ENCODE measurements at places on chromosomes 4 and X.

DNA sequence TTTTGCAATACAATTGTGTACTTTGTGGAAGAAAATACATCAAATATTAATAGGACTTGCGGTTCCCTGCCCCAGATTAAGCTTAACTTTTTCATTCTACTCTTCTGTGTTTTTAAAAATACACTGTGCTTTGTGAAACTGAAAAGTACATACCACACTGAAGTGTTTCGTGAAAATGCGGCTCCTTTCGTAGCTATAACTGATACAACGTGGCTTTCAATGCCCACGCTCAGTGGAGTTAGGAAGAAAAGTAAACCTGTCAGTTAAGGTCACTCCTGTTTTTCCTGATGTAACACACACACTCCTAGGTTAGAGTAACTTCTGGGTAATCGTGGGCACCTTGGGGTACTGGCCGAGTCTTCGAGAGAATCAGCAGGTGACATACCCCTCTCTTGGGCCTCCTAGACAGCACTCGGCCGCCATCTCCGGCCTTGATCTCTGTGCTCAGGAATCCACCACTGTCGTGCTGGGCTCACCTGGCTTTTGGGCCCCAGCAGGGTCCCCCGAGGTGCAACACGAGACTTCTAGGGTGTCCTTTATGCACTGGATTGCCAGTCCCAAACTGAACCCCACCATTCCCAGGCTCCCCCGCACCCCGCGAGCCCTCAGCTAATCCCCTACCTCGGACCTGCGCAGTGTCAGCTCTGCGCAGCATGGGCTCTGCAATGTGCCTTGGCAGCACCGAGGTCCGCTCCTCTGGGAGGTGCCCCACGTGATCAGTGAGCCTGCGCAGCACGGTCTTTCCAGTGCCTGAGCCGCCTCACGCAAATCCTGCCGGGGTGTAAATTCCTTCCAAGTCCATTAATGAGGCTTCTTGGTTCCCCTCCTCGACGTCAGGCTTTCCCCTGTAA, 162.6 kb upstream of the INTU start:
- no peak for DNase-seq

- no peak for DNase-seq
Measured at GRCh38 chr4:16721613-16722291, 176.7 kb downstream of the LDB2 start.

DNA sequence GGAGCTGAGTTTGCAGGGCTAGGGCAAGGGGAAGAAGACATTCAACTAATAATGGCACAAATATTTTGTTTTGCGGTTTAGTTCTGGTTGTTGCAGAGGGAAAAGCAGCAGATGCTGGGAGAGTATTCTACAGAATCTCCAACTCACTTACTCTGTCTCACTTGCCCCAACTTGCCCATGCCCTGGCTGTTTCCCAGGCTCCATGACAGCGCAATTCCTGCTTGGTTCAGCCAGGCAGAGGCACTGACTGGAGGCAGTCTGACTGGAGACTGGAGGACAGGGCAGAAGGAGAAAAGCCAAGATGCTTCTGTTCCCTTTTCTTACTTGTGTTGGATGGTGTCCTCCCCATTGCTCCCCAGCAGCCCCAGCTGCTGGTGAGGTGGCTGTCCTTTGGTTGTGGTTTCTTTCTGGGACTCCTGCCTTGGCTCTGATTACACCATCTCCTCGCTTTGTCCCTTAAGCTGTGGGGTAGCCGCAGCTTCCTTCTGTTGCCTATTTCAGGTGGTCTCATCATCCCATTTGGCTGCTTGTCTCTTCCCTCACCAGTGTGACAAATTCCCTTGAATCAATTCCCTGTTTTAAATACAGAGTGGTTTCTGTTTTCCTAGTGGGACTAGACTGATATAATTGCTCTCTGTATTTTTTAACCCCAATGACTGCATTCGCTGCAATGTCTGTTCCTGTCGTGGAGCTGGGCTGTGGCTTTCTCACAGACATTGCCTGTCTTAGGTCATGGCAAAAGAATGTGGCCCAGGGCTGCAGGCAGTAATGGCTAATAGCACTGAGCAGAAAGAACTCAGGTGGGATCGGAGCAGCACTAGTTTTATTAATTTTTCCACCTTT, 24.2 kb upstream of the RASL11B start:
- no peak for DNase-seq

GRCh38 chr4:77010841-77011354, 61.3 kb downstream of the SEPTIN11 start:
- no peak for DNase-seq

- no peak for DNase-seq
Measured at GRCh38 chr4:61521451-61521850, 321.3 kb downstream of the ADGRL3 start.

Data from gastrocnemius medialis (tissue), 4 donors.